ENCODE measurements at places on chromosomes 3 and 15.

DNA sequence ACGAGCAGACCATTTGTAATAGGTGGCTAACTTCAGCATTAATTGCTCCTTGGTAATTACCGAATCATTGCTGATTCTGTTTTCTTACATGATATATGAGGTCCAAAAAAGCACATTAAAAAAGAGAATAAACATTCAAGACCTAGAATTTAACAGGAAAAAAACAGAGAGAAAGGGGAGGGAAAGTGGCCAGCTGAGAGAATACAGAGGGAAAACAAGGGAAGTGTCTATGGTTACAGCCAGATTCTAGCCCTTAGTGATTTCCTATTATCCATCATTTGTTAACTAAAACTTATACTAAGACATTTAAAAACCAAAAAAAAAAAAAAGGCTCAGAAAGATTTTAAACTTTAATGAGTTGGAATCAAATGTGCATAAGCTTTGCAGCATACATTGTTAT, 168.7 kb downstream of the LRTM1 start:
- no peak for DNase-seq

DNA sequence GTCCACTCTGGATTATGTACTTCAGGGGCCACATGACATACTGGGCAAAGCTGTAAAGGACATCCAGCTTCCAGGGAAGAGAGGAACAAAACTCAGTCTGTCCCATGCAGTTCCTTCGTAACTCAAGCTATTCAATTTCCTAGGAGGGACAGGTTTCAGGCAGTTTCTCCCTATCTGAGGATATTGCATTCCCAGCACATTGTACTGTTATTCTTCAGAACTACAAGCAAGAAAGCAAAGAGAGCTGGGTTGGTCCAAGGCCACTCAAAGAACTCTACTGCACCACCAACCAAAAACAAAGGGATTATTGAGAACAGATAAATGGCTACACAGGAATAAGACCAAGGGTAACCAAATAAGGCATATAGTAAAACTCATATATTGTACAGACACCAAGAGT, 117.6 kb upstream of the ARL6 start:
- DNase-seq, result no peak

DNA sequence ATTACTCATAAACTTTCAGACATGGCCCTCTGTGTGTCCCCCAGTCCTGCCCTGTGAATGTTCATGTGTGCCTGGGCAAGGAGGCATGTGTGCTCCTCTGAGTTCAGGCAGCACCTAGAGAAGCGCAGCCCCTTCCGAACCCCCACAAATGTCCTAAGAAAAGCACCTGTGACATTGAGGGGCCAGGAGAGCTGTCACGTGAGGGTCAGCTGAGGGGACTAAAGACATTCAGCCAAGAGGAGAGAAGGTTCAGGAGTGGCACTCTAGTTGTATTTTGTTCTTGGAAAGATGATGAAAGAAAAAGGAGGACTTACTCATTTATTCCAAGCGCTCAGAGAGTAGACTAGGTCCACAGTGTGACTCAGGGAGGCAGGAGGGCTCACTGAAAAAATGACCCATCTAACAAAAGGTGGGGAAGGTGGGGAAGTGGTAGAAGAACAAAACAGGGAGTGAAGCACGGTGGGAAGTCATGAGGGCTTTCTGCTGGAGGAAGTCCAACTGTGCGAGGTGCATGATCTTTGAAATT, 28.1 kb upstream of the ELP6 start:
- no peak for DNase-seq

DNA sequence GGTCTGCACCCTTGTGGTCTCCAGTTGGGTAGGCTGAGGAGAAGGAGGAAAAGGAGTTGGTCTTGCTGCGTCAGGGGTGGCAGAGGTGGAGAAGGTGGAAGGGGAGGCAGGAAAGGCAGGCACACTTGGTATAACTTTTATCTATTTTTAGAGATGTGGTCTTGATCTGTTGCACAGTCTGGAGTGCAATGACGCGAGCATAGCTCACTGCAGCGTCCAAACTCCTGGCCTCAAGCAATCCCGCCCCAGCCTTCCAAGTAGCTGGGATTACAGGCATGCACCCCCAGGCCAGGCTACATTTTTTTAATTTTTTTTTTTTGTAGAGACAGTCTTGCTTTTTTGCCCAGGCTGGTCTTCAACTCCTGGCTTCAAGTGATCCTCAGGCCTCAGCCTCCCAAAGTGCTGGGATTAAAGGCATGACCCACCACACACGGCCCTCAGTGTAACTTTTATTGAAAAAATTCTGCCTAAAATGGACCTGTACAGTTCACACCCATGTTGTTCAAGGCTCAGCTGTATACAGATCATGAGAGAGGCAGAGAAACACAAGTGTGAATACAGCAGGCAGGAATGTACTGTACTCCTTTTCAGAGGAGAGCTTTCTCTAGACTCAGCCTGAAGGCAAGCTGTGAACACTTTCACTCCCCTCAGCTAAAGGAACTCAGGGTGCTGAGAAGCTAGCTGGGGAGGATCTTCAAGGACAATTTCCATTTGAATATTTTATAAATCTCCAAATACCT, 2.1 kb upstream of the RHOV start:
- no peak for DNase-seq

DNA sequence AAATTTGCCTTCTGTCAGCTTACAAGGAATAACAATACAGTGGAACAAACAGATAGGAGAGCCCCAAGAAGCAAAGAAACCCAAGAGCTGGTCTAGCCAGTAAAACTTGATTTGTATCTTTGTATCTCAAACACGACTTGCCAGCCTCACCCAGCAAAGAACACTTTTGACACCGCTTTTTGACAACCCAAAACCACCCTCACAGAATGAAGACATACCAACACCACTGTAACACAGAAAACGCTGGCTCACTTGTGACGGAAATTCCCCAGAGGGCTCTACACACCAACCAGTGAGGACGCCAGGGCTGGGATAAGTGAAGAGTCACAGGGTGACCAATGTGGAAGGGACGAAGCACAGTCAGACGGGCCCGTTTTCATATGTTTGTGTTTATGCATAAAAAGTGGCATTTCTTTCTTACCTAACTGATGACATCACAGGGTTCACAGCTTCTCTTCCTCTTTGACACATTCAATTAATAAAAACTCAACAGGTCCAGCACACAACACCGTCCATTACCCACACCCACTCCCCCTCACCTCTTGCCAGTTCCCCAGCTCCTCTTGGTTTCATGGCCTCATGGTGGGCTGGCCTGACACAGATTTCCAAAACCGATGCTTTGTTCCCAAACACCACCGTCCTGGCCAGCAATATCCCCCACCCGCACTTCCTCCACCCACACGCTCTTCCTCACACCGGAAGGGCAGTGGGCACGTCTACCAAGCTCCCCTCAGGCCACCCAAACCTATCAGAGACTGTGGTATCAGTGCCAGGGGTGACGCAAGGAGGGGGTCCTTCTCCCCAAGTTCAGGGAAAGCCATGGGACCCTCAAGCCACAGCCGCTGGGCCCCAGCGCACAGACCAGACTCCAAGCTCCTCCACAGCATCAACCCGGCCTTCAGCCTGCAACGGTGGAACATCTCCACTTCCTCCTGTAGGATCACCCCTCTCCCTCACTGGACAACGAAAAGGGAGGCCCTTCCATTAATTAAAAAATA, 94.2 kb downstream of the ADAMTS17 start:
- DNase-seq, result no peak

DNA sequence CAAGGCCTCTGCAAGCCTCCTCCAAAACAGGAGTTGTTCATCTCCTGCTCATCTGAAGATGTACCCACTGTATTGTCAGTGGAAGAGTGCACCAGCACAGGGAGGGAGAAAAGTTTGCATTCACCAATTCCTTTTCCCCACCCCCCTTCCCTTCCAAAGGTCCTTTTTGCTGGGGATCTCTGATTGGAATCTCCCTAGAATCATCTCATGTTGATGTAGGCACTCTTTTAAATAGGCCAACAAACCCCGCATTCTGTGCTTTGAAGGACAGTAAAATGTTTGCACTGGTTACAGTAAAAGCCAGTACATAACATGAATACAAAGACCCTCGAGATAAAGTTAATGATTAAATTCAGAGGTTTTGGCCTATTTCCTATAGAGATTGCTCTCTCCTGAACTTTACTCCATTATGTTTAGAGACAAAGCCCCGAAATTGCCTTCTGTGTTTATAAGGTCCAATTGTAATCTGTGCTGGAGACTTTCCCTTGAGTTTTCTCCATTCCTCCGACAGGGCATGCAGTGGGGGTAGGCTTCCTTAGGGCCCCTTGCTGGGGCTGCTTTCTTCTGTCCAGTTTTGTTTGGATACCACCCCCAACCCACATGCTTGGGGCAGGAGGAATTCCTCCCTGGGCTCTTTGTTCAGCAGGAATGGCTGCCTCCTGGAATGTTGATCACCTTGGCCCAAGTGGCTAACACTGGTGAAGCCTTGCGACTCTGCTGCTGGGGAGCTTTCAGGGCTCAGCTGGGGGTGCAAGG, 22.5 kb downstream of the TRIM71 start:
- DNase-seq, result no peak

- DNase-seq, result no peak
Measured at GRCh38 chr15:63573533-63573932, 23.7 kb upstream of the FBXL22 start.

DNA sequence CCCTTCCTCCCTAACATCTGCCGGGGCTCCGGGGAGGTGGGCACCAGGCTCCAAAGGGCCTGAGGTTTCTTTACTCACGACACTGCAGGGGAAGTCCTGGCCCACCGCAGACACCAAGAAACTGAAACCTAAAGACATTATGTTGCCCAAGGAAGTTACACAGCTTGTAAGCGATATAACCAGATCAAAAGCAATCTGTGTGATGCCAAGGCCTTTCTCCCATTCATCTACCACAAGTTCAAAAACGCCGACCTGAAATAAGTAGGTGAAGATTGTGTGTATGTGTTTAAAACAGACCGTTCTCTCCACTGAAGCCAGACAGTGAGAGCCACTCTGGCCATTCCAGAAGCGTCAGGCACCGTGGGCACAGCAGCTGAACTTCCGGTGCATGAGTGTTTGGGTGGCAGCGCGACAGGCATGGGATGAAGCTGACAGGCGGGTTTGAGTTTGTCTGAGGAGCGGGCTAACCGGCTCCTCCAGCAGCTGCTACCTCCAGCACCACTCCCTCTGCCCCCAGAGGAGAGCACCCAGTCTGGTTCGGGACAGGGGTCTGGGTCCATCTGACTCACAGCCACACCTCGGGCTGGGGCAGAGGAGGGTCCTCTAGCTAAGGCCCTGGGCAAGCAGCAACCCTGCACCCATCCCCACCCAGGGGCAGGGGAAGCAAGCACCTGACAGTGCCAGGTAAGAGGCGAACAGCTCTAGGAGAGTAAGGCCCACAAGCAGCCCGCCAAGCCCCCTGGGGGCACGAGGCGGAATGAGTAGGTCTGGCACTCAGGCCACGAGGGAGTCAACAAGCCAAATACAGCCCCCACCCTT, 1.3 kb downstream of the TNK2 start:
- peak; percentile 68 for DNase-seq

GRCh38 chr3:187230011-187230410, 32.7 kb downstream of the RTP1 start:
- no peak for DNase-seq

DNA sequence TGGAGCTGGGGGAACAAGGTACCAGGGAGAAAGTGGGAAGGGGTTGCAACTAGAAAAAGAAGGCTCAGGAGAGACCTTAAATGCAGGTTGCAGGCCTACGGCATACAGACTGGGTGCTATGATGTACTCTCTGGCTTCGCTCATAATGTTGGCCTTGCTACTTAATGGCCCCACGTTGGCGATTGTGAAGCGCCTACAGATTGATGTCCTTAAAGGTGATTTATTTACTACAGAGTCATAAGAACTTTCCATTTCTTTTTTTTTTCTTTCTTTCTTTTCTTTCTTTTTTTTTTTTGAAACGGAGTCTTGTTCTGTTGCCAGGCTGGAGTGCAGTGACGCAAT, 25.4 kb downstream of the ZBTB38 start:
- no peak for DNase-seq

GRCh38 chr3:151226088-151226563, 23.1 kb upstream of the GPR171 start:
- no peak for DNase-seq

GRCh38 chr3:136720091-136720490, 32.1 kb downstream of the STAG1 start:
- no peak for DNase-seq

GRCh38 chr15:55241186-55241585, 44.4 kb upstream of the RSL24D1 start:
- no peak for DNase-seq

DNA sequence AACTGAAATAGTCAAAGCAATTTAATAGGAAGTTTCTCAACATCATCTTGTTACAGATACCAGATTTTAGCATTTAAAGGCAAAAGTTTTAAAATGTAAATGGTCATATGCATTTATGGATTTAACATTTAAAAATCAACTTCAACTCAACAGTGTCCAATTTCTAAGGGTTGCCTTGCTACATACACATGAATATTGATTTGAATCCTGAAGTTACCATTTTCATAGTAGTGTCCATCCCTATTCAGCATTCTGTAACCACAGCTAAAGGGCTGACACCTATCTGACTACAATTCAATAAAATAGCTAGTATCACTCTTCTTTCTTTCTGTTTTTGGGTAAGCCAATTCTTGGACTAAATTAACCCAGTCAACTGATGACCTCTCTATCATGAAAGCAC, 164.0 kb upstream of the CFAP20DC start:
- DNase-seq, result no peak

DNA sequence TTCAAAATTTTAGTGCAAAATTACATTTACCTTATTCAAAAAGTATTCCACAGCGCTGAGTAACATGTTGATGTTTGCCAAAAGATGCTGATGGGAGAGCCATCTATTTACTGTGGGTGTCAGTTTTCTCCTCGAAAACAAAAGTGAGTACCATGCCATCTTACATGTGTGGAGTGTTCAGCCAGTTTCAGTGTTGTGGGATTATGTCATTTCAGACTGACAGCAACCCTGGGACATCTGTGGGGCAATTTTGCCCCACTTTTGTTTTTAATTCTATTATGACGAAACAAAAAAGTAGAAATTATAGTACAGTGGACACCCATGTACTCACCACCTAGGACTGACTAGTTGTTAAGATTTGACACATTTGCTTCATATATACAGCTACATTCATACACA, 19.6 kb downstream of the SLCO3A1 start:
- DNase-seq, result no peak

- DNase-seq, result no peak
Measured at GRCh38 chr15:28993051-28993719, 107.4 kb downstream of the APBA2 start.

GRCh38 chr15:66994927-66995656, 70.3 kb upstream of the SMAD3 start:
- no peak for DNase-seq

DNA sequence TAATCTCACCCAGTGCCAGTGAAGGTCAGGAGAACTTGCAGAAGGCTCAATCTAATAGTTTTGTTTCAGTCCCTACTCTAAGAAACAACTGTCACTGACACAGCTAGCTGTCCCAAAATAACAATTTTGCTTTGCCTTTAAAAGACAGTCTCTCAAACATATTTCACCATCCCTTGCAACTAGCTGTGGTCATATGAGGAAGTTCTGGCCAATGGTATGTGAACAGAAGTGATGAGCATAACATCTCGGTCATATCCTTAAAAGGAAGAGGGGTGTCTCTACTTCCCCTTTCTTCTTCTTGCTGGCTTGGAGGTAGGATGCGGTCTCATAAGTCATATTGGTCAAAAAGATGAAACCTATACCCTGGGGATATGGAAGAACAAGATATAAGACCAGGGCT, 198.1 kb downstream of the NEK10 start:
- DNase-seq, result no peak

Data from T-helper 17 cell (primary cell).